ENCODE measurements at places on chromosomes 1 and 21.

DNA sequence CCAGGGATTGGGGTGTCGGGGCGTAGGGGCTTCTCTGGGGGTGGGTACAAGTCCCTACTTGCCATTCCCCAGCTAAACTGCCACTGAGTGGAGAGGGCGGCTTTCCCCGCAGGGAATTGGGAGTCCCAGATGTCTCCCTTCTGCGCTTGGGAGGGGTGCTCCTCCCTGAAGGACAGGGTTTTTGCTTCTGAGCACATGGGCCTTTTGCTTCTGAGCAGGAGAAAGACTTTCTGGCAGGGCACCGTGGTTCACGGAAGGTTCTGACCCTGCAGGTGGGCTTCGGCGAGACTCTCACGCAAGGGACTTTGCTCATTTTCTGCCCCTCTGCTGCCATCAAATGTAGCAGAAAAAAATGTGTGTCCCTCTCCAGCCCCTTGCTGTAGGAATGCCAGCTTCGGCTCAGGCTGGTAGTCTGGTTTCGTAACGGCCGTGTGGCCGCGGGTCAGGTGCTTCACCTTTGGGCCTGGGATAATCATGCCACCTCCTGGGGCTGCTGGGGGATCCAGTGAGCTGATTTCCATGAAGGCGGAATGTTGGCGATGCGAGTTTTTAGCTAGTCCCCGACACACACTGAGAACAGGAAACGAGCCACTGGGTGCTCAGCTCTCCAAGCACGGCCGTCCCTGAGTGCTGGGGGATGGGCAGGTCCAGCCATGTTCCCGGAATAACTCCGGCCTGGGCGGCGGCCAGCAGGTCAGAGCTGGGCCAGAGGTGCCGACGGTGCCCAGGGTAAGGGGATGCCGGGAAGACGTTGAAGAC, 364.0 kb downstream of the CAMTA1 start:
- no peak for DNase-seq

DNA sequence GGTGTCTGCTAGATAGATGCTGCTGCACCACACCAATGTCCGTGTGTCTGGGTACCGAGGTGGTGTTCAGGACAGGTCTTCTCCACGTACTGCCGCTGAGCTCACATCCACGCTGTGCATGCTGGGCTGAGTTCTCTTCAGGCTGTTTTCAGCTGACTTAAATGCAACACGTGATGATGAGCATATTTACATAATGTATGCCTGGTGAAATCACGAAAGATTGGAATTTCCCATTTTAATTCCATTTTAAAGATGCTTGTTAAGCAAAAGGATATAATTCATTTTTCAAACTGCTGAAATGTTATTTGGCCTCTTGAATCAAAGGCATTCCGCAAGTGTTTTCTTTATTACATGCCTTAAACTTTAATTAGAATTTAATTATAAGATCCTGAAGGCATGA, 107.9 kb downstream of the FGGY start:
- no peak for DNase-seq

GRCh38 chr1:221743416-221744208, 1.7 kb upstream of the DUSP10 start:
- peak; percentile 59 for DNase-seq

- DNase-seq = no peak
These were observed 10.8 kb upstream of the PLEKHG5 start for GRCh38 chr1:6502000-6502891.

GRCh38 chr1:52602856-52603600, 857 bp downstream of the GPX7 start:
- no peak for DNase-seq

GRCh38 chr1:79322511-79323027, 316.0 kb upstream of the ADGRL4 start:
- no peak for DNase-seq

DNA sequence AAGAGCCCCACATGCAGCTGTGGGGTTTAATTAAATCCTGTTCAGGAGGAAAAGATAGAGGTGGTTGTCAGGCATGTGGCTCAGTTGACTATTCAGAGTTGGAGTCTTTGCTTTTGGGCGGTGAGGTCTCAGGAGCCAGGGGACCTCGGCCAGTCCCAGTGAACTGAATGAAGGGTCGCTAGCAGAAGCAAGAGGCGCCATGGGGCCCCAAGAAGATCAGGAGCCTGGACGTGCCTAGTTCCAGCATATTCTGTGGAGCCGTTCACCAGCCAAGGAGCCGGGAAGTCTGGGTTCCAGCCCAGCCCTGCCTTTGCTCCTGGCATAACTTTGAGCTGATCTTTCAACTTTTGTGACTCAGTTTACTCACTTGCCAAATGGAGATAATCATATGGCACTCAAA, 217.7 kb upstream of the IRF2BP2 start:
- DNase-seq = no peak

GRCh38 chr1:115475901-115476300, 137.9 kb upstream of the NGF start:
- DNase-seq = no peak

GRCh38 chr1:32736812-32737791, 34.5 kb upstream of the SYNC start:
- DNase-seq = no peak

DNA sequence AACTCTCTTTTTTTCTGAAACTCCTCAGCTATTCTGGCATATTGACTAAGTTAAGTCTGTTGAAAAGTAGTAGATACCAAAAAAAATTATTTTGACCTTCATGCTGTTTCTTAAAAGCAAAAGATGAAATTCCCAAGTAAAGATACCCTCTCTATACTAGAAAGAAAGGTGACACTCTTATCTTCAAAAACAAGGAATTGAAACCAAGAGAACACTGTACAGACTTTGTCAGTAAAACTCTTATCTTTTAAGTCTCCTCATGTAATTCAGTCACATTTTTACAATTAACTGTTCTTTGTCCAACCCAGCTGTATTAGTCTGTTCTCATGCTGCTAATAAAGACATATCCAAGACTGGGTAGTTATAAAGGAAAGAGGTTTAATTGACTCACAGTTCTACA, 496.2 kb downstream of the LTN1 start:
- DNase-seq = no peak

DNA sequence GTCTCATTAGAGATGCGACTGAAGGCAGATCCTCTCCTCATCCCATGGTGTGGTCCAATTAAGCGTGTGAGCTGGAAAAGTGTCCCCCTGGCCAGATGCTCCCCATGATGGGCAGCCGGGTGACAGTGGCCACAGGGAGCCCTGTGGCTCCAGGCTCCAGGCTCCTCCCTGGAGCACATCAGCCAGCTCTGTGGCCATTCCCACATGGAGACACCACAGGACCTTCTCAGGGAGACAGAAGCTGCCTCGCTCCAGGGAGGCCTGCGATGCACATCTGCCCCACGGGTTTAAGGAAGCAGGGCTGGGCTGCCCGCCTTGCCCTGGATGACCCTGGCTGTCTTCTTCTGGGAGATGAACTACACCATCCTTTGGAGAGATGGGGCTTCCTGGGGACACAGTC, 99.9 kb upstream of the TLR5 start:
- no peak for DNase-seq

DNA sequence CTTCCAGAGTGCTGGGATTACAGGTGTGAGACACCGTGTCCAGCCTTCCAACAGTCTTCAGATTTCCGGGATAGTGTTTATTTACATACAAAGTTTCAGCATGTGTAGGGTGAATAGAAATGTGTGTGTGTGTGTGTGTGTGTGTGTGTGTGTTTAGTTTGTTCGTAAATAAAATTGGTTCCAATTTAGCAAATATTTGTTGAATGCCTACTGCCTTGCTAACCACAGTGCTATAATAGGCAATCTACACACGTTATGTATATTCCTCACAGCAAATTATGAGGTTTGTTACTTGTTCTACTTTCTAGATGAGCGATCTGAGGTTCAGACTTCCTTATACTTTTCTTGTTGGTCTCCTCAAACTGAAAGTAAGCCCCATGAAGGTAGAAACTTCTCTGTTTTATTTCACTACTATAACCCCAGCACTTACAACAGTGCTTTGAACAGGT, 32.8 kb upstream of the EPS15 start:
- DNase-seq = no peak

DNA sequence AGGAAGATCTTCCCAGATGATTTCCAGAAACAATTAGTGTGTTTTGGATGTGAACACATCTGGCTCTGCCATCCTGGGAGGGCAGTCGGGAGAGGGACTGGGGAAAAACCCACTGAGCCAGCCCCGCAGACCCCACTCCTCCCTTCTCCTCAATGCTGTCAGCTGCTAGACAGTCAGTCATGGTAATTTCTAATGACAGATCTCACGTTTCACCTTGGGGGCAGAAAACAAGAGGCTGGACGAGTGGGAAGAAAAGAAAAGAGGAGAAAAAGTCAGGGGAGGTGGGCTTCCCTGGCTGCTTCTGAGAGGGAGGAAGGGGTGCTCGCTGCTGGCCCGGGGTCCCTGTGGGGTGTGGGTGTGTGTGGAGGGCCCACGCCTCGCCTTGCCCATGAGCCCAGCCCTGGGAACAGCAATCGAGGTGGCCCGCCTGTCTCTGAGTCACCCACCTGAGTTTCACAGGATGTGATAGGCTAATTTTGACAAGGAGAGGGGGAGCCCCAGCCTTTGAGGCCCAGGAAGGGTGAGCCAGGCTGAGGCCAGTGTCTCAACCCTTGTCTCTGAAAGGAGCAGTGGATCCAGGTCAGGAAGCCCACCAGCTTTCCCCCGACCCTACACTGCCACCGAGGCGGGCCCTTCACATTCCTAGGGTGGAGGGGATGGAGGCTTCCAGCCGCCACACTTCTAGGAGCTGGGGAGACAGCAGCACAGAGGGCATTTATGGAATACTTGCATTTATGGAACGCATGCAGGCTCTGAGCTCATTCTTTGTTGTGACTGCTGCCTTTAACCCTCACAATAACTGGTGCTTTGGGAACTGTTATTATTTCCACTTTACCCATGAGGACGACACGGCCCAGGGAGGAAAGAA, 49.1 kb upstream of the IFNLR1 start:
- no peak for DNase-seq

- no peak for DNase-seq
These were observed 39.7 kb downstream of the ADARB1 start for GRCh38 chr21:45114072-45114471.

DNA sequence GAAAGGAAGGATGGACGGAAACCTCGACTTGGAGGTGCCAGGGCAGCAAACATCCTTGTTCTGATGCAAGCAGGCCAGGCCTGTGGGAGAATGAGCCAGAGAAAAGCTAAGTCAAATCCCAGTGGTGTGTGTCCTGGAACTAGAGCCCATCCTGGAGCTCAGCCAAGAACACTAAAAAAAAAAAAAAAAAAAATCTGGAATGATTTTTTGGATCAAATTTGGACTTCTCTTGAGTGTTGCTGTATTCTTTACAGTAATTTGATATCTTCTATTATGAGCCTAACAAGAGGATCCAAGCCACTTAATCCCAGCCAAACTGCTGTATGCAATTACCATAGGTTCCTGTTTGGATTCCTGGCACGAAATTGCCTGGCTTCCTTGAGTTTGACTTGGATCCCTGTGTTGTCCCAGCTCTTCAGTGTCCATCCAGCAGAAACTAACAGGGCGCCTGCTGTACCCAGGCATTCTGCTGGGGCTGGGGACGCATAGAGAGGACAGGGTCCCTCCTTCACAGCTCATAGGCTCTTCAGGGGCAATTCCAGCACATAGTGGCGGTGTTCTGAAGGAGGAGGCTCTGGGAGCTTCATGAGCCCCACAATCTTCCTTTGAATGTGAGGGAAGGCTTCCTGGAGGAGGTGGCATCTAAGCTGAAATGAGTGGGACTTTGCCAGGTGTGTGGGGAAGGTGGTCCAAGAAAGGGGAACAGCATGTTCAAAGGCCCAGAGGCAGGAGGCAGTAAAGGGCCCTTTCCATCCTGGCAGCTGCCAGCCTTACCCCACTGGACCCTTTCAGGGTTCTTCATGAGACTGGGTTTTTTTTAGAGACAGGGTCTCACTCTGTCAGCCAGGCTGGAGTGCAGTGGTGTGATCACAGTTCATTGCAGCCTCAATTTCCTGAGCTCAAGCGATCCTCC, 24.7 kb downstream of the EPHX1 start:
- DNase-seq = no peak

DNA sequence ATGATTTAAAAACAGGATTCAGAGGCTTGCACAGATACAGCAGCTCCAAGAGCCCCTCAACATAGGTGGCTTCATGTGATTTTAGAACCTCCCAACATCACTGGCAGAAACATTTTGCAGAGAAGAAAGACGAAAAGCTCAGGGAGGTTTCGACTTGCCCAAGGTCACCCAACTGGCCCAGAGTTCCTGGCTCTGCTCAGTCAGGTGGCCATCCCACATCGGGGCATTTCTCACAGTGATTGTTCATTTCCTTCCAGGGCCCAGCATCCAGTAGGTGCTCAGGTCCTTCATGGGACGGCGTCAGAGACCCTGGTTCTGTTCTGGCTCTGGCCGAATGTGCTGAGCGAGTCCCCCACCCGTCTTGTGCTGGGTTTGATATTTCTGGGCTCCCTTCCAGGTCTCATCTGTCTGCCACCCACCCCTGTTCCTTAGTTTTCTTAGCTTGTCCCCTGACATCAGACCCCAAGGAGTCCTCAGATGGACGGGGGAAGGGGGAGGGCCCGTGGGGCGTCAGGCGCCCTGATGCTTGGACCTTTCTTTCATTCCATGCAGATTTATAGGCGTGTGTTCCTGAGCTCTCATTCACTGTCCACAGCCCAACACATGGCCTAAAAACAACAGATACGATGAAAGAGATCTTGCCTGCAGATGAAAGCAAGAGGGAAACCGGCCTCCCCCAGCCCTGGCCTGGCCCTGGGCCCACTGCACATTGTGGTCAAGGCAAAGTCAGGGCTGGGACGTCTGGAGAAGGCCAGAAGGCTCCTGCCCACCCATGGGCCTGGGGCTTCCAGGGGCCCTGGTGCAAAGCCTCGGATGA, 123.1 kb upstream of the ZBTB40 start:
- DNase-seq = no peak

GRCh38 chr1:175443332-175443731, 250.8 kb upstream of the KIAA0040 start:
- no peak for DNase-seq

GRCh38 chr21:45384656-45385548, 20.1 kb upstream of the COL18A1 start:
- no peak for DNase-seq

- no peak for DNase-seq
These were observed 258.8 kb downstream of the VAV3 start for GRCh38 chr1:107706182-107706581.

GRCh38 chr1:46605232-46605631, 1.2 kb upstream of the MKNK1 start:
- no peak for DNase-seq

- DNase-seq = no peak
These were observed 63.4 kb downstream of the MAGI3 start for GRCh38 chr1:113453771-113454083.

GRCh38 chr1:5907966-5908365, 84.3 kb downstream of the NPHP4 start:
- DNase-seq = no peak

- no peak for DNase-seq
These were observed 9.0 kb upstream of the ELOVL1 start for GRCh38 chr1:43376723-43377235.

- DNase-seq = peak; percentile 40
These were observed 172.4 kb downstream of the CACNA1E start for GRCh38 chr1:181655756-181656155.
